WTC11 (cell line): ENCODE measurements at places on chromosomes 13 and 19.
A peak's percentile ranks its signal among the peaks of the same experiment; 100 is the strongest.

DNA sequence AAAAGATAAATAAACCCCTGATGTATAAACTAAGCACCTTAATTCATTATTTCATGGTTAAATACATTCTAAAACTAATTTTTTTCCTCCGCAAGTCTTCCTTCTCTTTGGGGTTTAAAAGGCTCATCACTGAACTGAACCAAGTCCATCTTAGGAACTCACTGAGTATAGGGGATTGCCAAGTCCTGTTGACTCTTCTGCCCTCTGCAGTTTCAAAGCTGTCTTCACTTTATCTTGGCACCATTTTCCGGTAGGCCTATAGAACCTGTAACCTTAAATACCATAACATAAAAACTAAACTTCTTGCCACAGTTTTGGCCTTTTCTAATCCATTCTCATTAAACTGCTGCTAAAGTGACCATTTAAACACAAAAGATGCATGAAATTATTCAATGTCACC, 66.5 kb upstream of the USPL1 start:
- no peak for DNase-seq

- no peak for DNase-seq
Measured at GRCh38 chr19:16071072-16071691, 5.1 kb upstream of the TPM4 start.

- DNase-seq = peak; percentile 80
Measured at GRCh38 chr19:45498411-45499195, at the start of gene PPM1N. Gene PPM1N (plus strand): TSS chr19:45498443. CDS start chr19:45498473, 30 bp downstream.

- DNase-seq = no peak
Measured at GRCh38 chr13:83333614-83334388, 548.5 kb downstream of the SLITRK1 start.

DNA sequence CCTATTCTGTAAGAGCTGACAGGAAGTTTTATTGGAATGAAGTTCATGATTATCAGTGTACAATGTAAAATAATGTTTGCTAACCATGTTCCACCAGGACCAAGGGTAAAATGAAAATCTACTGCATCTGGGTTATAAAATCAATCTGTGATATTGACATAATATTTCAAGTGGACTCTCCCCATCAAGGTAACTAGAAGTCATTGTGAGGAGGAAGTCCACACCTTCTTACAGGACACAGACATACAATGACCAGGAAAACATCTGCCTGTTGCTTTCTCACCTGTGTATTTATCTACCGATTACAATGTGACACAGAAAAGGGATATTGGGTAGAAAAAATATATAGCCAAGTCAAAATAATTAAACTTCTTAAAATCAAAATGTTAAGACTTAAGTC, 140.7 kb upstream of the RFC3 start:
- no peak for DNase-seq

- peak; percentile 48 for DNase-seq
Measured at GRCh38 chr19:41912899-41913537, 15.2 kb downstream of the ERFL start.

DNA sequence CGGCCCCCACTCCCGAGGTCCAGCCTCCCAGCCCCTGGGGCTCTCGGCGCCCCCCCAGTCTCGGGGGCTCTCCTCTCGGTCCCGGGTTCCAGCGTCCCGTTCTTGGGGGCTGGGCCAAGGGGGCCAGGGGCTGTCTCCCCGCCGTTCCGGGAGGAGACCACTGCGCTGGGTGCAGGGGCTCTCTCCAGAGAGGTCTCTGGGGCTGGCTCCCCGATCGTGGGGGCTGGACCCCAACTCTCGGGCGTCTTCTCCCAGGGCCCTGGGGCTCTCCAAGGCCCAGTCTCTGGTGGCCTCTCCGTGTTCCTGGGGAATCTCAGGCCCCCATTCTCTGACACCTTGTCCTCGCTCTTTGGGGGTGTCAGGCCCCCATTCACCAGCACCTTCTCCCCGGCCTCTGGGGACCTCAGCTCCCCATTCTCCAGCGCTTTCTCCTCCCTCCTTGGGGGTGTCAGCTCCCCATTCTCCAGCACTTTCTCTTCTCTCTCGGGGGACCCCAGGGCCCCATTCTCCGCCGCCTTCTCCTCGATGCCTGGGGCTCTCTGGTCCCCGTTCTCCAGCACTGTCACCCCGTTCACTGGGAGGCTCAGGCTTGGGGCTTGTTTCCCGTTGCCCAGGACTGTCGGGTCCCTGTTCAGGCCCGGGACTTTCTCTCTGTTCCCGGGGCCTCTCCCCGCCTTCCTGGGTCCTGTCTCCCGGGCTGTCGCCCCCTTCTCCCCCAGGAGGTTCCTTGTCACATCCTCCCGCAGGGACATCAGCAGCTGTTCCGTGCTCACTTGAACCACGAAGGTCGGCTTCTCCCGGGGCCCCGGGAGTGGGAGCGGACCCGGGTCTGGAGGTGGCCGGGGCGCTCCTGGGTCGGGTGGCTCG, 13.7 kb downstream of the LMTK3 start:
- DNase-seq = no peak

- no peak for DNase-seq
Measured at GRCh38 chr13:110130431-110130830, 176.5 kb downstream of the COL4A1 start.

DNA sequence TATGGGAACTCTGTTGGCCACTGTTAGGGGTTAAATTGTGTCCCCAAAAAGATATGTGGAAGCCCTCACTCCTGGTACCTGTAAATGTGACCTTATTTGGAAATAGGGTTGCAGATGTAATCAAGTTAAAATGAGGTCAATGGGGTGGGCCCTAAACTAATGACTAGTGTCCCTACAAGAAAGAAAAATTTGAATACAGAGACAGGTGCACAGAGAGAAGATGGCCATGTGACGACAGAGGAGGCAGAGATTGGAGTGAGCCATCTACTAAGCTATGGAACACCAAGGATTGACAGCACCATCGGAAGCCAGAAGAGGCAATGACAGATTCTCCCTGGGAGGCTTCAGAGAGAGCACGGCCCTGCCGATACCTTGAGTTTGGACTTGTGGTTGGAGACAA, 16.5 kb downstream of the POU2F2 start:
- DNase-seq = no peak

DNA sequence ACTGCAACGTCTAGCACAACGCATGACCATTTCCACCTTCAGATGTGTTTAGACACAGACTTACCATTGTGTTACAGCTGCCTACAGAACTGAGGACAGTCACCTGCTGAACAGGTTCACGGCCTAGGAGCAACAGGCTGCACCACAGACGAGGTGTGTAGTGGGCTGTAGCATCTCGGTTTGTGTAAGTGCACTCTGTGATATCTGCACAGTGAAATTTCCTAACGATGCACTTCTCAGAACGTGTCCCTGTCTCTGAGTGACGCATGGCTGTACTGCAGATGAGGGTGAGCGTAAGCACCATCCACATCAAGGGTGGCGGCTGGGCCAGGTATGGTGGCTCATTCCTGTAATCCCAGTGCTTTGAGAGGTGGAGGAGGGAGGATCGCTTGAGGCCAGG, 15.2 kb downstream of the DCUN1D2 start:
- DNase-seq = no peak

DNA sequence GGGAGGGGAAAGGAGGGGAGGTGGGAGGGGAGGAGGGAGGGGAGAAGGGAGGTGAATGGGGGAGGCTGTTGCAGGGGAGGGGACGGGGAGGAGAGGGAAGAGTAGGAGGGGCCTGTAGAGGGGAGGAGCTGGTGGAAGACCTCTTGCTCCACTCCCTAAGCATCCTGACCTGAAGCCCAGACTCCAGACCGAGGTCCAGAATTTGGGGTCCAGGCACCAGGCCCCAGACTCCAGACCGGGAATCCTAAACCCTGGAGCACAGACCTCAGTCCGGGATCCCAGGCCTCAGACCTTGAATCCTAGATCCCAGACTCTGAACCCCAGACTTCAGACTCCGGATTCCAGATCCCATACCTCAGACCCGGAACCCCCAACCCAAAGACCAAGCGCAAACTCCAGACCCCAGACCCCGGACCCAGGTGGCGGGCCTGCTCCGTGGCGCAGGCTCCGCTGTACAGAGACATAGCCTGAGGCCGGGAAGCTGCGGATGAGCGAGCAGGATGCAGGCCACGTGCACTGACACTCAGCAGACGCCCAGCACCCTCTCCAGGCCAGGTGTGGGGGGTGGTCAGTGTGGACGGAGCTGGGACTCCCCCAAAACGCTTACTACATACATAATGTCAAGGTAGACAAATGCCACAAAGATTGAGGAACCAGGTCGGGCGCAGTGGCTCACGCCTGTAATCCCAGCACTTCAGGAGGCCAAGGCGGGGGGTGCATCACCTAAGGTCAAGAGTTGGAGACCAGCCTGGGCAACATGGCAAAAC, 710 bp upstream of the BTBD2 start:
- peak; percentile 57 for DNase-seq

DNA sequence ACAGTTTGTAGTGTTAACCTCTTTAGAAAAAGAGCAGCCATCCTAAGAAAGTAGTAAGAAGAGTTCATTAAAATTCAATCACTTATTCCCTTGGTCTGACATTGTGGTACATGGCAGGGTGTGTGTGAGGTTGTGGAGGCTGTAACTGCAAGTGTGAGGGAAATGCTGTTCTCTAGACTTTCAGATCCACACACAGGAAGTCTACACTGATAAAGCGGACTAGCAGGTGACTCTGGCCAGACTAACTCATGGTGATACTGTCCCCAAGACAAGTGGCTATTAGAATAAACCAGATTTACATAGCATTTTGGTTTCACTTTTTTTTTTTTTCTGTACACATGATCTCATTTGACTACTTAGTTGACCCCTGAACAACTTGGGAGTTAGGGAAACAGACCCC, 10.0 kb downstream of the MTIF3 start:
- no peak for DNase-seq

DNA sequence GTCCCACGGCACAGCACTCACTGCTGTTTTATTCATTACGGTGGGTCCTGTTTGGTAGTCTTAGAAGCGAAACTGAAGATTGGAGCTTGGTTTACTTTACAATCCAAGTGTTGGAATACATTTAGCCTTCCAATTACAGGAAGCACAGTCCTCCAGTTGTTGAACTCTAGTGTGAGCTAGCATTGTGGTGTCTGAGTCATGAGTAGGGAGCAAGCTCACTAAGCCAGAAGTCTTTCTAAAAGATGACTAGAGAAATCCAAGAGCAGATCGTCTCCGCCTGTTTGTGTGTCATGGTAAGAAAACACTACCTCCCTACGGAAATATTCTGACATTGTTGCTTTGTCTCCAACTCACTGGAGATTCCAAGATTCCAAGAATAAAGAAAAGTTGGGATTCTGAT, 10.1 kb upstream of the SHISA2 start:
- DNase-seq = no peak

DNA sequence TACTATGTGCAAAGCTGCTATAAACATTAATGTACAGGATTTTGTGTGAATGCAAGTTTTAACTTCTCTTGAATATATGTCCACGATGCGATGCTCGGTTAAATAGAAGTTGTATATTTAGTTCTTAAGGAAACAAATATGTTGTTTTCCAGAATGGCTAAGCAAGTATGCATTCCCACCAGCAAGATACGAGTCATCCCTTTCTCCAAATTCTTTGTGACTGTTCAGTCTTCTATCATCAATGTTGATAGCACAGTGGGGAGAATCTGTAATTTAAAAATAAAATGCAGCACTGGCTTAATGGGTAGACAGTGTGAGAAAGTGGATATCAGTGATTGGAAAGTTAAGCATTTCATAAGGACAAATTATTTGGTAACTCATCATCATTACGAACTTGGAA, 1340.8 kb downstream of the PCDH9 start:
- DNase-seq = no peak

DNA sequence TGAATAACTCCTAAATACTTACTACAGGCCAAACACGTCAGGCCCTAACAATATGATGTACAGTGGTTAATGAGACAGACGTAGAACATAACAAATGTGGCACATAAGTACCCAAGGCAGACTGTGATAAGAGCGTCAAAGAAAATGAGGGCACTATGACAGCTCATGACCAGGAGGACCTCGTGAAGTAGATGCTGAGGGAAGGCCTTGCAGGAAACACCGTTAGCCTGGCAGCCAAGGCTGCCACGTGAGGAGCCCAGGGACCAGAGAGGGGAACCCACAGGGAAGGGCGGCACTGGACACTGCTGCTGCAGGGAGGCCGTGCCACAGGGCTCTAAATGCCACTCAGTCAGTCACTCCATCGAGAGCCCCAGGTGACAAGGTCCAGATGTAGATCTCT, 5.7 kb downstream of the TUBGCP3 start:
- DNase-seq = no peak

GRCh38 chr13:40261336-40261735, 405.1 kb downstream of the FOXO1 start:
- no peak for DNase-seq

DNA sequence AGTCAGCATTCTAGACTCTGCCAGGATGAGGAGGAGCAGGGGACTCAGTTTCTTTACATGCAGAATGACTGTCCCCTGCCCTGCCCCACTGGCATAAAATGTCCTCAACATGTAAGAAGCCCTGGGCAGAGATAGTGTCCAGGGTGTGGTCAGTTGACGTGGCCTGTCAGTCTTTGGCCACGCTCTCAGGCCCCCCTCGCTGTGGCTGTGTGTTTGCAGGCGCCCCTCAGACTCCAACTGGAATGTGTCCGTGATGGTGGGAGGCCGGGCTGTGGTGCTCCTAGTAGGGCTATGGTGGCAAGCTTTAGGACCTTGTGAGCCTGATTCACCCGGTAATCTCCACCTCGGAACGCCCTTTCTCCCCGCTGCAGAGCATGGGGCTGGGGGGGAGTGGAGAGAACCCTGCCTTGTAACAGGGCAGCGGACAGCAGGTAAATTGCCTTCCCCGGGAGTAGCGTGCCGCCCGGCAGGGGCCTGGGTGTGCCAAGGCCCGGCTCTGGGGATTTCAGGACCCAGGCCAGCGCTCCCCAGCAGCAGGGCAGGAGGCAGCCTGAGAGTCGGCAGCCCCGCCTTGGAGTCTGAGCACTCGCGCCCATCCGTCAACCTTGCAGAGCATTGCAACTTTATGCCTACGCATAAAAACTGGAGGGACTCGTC, 62.3 kb downstream of the CHST8 start:
- DNase-seq = peak; percentile 90
